ENCODE measurements at places on chromosomes 5 and 9.

- no peak for DNase-seq
Observed at GRCh38 chr5:143431789-143432188, 28.3 kb upstream of the NR3C1 start.

- no peak for DNase-seq
Observed at GRCh38 chr9:89743573-89744254, 138.9 kb downstream of the GADD45G start.

- peak; percentile 32 for DNase-seq
Observed at GRCh38 chr5:152634586-152634985, 229.5 kb upstream of the NMUR2 start.

DNA sequence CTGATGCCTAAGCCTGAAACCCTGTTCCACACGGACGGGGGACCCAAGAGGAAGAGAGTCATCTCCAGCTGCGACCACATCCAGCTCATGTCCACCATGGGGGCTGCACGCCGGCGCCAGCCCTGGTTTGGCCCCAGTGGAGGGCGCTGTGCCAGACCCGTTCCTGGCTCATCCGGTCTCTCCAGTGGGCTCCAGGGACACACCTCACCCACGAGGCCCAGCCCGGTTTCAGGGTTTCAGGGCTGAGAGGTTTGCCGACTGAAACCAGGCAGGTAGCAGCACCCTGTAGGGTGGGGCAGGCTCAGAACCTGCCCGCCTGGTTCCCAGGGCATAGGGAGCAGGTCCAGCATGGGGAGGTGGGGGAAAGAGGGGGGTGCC, 71.4 kb upstream of the STXBP1 start:
- no peak for DNase-seq

- no peak for DNase-seq
Observed at GRCh38 chr9:117359910-117360309, 54.9 kb downstream of the ASTN2 start.

- no peak for DNase-seq
Observed at GRCh38 chr5:1111727-1112289, at the start of gene SLC12A7. Gene SLC12A7 (minus strand): TSS chr5:1112063. CDS start chr5:1111991, 72 bp downstream.

GRCh38 chr5:1652873-1653697, 129.3 kb upstream of the LPCAT1 start:
- DNase-seq = no peak

GRCh38 chr5:110590187-110590586, 136.3 kb downstream of the TMEM232 start:
- no peak for DNase-seq

DNA sequence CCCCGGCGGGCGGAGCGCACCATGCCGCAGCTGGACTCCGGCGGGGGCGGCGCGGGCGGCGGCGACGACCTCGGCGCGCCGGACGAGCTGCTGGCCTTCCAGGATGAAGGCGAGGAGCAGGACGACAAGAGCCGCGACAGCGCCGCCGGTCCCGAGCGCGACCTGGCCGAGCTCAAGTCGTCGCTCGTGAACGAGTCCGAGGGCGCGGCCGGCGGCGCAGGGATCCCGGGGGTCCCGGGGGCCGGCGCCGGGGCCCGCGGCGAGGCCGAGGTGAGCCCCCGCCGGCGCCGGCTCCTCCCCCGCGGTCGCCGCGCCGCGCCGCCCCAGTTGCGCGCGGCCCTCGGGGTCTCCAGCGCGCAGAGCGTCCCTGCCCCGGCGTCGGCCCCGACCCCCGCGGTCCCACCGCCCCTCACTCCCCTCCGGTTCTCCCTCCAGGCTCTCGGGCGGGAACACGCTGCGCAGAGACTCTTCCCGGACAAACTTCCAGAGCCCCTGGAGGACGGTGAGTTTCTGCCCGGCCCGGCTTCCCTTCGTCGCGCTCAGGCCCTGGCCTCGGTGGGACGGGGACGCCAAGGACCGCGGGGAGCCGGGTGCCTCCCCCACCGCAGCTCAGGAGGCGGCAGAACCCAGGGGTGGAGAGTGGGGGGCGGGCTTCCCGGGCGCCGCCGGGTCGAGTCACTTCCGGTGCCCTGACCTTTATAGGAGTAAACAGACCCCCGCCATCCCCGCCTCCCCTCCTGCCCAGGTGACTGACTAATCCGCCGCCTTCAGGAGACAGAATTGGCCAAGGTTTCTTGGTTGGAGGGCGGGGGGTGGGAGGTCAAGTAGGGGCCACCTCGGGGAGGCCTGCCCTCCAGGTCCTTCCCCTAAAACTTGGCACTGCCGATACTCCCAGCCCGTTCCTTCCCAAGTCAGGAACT, 665 bp downstream of the TCF7 start:
- no peak for DNase-seq

GRCh38 chr5:1723957-1724821, 75.4 kb downstream of the MRPL36 start:
- no peak for DNase-seq

GRCh38 chr5:147530530-147531389, 20.9 kb upstream of the DPYSL3 start:
- DNase-seq = no peak

- DNase-seq = no peak
Observed at GRCh38 chr5:154850255-154851062, at the start of gene FAXDC2. Gene FAXDC2 (minus strand): TSS chr5:154850603. CDS start chr5:154838178, 12,425 bp downstream.

DNA sequence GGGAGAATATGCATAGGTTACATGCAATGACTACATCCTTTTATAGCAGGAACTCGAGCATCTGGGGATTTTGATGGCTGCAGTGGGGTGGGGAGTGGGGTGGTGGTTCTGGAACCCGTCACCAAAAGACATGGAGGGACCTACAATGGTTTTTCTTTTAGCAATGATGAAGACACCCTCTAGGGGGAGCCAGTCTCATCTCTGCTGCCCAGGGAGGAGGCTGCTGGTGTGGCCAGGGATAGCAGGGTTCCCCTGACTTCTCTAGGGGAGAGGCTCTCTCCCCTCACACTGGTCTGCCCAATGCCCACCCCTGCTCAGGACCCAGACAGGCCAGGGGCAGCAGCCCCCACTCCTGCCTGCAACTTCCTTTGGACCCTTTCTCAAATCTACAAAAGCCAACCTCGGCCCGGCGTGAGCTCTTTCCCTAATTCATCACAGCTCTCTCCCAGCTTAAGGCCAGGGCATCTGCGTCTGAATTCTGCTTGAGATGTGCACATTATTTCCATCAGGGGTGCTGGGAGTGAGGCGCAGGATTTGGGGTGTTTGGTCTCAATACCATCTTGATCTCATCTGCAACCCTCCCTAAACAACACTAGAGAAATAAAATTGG, 73.6 kb upstream of the RETREG1 start:
- DNase-seq = no peak

DNA sequence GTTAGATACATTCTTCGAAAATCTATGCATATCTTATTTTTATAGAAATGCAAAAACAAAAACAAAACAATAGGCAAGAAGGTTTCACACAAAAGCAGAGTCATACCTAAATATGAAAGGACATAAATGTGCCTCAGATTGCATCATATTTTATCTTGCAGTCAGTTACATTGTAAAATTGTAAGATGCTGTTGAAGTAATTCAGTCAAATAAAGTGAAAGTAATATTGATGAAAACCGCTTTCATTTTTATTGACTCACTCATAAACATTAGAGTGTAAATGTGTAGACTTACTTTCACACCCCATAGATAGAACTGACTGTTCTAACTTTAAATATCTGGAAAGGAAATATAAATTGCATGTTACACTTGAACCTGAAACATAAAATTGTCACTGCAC, 931.5 kb upstream of the NUDT12 start:
- DNase-seq = no peak

GRCh38 chr5:162996053-162996452, 441.3 kb upstream of the CCNG1 start:
- no peak for DNase-seq

- no peak for DNase-seq
Observed at GRCh38 chr5:57370376-57370775, 112.2 kb downstream of the ACTBL2 start.

DNA sequence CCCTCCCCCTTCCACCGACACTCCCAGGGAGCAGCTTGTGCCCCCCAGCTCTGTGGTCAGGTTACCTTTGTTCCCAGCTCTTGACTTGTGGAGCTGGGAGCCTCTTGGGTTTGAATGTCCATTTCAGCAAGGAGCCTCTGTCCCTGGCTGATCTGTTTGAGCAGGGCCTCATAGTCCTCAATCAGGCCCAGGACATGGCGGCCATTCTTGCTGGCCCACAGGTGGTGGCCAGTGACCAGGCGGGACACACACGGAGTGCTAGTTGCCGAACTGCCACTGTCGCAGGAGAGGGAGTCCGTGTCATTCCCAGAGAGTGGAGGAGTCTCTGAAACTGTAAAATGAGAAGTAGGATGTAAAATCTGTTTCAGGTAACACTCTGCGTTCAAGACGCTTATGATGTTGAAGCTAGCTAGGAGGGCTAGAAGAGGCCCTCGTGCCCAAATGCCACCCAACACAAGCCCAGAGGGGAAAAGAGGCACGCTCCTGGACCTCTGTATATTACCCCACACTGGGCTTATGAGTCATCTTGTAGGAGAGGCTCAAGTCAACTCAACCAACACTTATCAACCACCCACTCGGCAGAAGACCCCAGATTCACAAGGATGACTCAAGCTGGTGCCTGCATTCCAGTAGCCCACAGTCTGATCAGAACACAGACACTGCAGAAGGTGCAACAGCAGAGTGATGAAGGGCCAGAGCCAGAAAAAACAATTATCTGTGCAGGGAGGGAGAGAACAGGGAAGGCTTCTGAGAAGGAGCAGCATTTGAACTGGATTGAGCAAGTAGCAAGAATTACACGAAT, 177.0 kb downstream of the CDK5RAP2 start:
- no peak for DNase-seq

GRCh38 chr5:99033014-99033900, 104.5 kb upstream of the CHD1 start:
- no peak for DNase-seq

DNA sequence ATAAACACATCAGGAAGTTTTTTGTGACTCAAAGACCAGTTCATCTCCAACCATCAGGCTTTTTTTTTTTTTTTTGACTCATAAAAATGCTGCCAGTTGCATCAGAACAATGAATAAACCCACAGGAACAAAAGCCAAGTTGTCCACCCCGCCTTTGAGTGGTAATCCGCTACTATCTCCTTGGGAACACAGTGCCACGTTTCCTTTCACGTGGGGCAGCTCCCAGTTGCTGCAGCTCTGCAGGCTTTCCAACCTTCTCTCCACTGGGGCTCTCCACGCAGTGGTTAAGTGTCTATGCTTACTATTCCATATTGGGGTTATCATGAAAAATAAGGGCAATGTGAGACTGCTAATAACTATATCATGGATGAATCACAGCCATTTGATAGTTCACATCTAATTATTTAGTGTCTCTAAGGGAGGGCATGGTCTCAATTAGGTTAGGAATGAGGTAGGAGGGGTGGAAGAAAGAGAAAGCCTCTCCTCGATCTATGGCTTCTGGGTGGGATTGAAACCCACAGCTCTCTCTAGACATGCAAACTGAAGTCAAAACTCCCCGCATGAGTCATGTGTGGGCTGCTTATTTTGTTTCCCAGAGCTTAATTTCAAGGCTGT, 55.8 kb upstream of the ACTBL2 start:
- DNase-seq = no peak

DNA sequence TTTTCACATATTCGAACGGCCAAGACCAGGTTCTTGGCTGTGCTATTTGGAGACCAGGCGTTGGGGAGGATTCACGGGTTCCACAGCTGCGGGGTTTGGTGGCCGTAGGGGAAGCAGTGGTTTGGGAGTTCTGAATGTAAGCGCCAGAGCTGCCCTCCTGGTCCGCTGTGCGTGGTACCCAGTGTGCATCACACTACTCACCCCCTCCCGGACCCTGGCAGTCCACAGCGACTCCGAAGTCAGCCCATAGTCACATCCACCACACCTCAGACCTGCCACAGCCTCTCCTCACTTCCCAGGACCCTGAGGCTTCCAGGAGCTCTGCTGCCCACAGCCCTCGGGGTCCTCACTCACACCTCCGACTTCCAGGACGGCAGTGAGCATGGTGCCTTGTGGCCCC, 26.8 kb downstream of the AMBP start:
- no peak for DNase-seq

GRCh38 chr5:149796836-149797235, 66.7 kb downstream of the PPARGC1B start:
- no peak for DNase-seq

DNA sequence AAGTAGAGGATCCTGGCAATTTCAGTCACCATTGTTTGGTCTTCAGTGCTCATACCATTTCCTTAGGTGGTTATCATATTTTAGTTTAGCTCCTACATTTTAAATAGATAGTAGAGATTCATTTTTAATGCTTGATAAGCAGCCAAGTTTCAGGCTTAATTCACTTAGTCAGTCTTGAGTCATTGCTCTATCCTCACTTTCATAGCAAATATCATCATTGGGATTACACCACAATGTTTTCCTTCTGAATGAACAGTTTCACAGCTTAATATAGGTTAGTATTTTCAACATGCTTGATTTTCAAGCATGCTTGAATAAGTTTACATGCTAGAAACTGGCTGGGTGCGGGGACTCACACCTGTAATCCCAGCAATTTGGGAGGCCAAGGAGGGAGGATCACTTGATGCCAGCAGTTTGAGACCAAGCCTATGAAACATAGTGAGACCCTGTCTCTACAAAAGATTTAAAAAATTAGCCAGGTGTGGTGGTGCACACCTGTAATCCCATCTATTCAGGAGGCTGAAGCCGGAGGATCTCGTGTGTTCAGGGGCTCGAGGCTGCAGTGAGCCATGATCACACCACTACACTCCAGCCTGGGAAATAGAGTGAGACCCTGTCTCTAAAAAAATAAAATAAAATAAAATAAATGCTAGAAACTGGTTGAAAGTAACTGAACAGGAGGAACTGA, 339.9 kb downstream of the ADGRV1 start:
- DNase-seq = no peak

GRCh38 chr5:36495611-36496010, 110.8 kb upstream of the SLC1A3 start:
- no peak for DNase-seq

GRCh38 chr5:56585461-56585860, 229.9 kb upstream of the MAP3K1 start:
- DNase-seq = no peak

GRCh38 chr5:143161885-143162540, 241.5 kb downstream of the NR3C1 start:
- no peak for DNase-seq

GRCh38 chr5:1027631-1028441, 19.2 kb downstream of the NKD2 start:
- no peak for DNase-seq

- DNase-seq = no peak
Observed at GRCh38 chr9:104088416-104088815, 5.7 kb upstream of the SMC2 start.

DNA sequence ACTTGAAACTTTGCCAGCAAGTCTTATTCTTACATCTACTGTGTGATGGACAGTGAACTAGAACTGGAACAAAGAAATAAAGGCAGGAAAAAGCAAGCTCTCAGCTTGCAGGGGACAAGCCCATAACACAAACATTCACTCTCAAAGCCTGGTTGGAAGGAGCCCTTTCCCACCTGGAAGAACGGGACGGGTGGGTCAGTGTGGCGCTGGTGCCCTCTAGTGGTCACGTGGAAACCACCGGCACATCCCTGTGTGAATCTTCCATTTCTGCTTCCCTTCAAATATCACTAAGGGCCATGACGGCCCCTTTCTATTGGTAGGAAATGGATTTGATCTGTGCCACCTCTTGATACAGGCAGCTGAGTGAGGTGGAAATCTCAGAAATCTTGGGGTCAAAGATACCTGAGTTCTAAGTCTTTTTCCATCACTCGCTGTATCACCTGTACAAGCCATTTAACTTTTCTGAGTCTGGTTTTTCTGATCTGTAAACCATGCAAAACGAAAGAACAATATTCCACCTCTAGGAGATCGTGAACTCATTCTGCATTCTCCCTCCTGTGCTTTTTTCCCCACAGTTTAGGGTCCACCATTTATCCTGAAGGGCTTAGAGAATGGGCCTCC, 211.6 kb downstream of the MSX2 start:
- no peak for DNase-seq

GRCh38 chr5:135208903-135209721, 175.1 kb upstream of the PITX1 start:
- DNase-seq = no peak
